ENCODE measurements at places on chromosomes 2 and 18.

DNA sequence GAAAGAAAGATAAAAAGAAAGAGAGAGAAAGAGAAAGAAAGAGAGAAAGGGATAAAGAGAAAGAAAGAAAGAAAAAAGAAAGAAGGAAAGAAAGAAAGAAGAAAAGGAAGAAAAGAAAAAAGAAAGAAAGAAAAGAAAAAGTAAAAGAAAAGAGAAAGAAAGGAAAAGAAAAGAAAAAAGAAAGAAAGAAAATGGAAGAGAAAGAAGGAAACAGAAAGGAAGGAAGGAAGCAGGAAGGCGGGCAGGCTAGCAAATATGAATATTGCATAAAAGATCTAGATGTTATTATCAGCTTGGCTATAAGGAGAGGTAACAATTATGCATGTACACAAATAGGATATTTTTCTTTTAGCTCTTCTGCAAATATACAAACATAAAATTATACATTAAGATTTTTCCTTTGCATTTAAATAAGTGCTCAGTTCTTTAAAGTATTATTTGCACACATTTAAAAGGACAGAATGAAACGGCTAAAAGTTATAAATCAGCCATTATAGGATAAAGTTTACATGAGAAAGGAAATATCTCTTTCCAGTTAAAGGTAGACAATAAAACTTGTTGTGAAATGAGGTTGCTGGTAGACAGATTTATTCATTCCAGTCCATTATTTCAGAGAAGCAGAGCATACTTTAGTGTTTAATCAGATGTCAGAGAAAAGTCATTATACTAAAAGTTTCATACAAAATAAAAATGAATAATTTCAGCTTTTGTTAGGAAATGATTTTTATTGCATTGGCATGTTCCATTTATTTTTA is 511.4 kb downstream of the KCNJ3 start:
- H3K27ac ChIP-seq = no peak overlapping the region
- no peak for DNase-seq
- H3K36me3 ChIP-seq = no peaks in the 10 kb centered on the region

DNA sequence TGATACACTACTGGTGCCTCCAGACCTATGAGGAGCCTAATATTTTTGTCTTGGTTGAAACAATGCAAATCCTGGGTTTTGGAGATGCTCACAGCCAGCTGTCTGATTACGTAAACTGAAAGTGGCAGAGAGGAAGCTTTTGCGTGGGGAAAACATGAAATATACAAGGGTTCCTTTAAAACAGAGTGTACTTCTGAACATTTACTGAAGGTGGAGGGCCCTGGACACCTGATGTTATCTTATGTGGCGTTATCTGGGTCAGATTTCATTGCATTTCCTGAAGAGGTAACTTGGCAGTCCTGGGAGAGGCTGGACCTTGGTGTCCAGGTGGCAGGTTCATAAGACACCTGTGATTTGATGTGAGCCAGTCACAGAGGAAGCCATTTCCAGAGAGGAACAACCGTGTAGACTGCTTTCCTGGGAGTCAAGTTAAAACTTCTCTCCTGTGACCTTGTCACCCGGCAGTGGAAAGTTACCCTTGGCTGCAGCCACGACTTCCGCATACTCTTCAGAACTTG is 105.0 kb downstream of the NEDD4L start:
- H3K27ac ChIP-seq = no peak overlapping the region
- DNase-seq = no peak
- H3K36me3 ChIP-seq = no peaks in the 10 kb centered on the region
- H3K27me3 ChIP-seq = no peaks in the 10 kb centered on the region

DNA sequence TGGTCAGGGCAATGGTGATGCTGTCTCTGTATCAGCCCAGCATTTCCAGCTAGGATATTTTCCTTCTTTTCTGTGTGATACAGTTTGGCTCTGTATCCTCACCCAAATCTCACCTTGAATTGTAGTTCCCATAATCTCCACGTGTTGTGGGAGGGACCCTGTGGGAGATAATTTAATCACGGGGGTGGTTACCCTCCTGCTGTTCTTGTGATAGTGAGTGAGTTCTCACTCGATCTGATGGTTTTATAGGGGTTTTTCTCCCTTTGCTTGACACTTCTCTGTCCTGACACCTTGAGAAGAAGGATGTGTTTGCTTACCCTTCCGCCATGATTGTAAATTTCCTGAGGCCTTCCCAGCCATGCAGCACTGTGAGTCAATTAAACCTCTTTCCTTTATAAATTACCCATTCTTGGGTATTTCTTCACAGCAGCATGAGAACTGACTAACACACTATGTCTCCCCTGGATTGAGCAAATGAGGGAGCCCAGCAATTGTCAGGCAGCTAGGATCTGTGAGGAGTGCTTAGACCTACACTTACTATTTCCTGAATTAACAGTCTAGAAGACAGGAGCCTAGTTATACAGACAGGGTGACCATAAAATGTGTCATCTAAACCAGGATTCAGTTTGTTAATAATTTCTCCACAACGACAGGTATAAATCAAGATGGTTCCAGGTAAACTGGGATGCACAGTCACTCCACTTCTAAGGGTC is 6.0 kb downstream of the SCN2A start:
- H3K4me3 ChIP-seq = no peak overlapping the region
- no peaks in the 10 kb centered on the region for H3K27me3 ChIP-seq
- DNase-seq = no peak
- H3K27ac ChIP-seq = no peak overlapping the region
- no peaks in the 10 kb centered on the region for H3K36me3 ChIP-seq

DNA sequence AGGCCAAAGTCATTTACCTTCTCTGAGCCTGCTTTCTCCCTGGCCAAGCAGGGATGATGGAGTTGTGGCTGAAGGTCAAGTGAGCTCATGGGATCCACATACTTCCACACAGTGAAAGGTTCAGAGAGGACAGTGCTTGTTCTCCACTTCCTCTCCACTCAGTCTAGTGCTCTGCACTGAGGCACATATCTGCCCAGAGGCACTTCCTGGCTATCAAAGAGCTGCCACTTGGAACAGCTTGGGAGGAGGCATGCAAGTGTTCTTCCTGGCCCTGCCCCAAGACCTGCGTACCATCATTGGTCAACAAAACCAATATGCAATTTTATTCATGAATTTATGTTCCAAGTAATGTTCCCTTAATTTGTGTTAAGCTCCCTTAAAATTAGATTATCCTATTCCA is 71.9 kb downstream of the RNF152 start:
- DNase-seq = no peak
- H3K36me3 ChIP-seq = no peaks in the 10 kb centered on the region
- no peaks in the 10 kb centered on the region for H3K4me1 ChIP-seq
- no peak overlapping the region for H3K4me3 ChIP-seq

DNA sequence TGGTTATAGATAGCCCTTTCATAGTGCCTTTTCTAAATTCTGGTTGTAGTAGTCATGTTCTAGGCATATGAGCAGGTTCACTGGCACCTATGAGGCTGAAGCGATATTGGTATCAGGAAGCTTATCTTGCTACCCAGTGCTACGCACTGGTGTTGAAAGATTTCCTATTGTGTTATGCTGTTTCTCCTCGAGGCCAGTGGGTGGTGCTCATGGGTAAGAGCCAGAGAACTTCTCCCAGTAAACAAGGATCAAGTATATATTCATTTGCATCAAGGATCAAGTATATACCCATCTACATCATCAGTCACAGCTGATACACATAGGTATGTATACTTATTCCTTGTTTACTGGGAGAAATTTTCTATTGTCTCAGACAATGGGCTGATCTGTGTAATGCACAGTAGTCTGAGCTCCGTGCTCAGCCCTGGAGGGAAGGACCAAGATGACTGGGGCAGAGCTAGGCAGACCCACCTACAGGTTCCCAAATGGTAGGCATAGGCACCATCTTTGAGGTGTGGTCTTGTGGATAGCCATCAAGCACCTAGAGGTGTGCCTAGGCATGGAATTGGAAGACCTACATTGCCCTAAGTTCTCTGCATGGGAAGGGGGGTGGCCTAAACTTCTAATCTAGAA is 101.2 kb upstream of the GALNT13 start:
- no peak overlapping the region for H3K27ac ChIP-seq
- H3K36me3 ChIP-seq = no peaks in the 10 kb centered on the region
- H3K4me3 ChIP-seq = no peak overlapping the region
- no peaks in the 10 kb centered on the region for H3K4me1 ChIP-seq
- no peak for DNase-seq
